Activated CD4-positive, alpha-beta memory T cell treated with anti-CD3 and anti-CD28 coated beads, Interleukin-2, amount 10 ng/mL, durations not matched to agents 7 days and 5 days (primary cell): ENCODE measurements at places on chromosomes 13 and 19. TPM values are rescaled to one million over a fixed set of nuclear protein-coding genes. Genes with fewer than 3 reads are reported as not detected.

DNA sequence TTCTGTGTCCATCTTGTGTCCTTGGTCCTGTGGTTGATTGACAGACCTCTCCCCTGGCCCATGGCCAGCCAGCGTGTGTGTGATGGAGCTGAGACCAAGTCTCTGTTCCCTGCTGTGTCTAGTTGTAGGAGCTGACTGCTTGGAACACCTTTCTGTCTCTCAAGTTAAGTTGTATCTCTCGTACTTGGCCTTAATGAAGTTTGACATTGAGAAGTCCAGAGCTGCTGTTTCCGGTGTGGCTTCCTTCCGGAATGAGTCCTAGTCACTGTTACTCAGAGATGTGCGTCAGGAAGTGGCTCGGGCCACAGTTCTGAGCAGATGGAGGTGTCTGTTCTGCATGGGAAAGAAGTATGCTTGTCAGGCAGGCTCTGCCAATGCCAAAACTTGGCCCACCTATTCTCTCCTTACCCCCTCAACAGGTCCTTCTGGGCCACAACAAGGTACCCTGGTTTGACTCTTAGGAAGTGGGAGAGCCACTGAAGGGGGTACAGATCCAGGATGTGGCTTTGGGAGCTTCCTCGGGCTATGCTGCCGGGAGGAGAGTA is 54.3 kb downstream of the GATAD2A start:
- peaks cover 74% of the 10 kb centered on the region for H3K4me1 ChIP-seq
- no peaks in the 10 kb centered on the region for H3K27me3 ChIP-seq
- H3K36me3 ChIP-seq, result peaks cover 28% of the 10 kb centered on the region
- peak; percentile 80 for DNase-seq

Gene PABPC3
- total RNA-seq, result 0.75 TPM

- H3K4me1 ChIP-seq, result peaks cover 5% of the 10 kb centered on the region
- peaks cover 82% of the 10 kb centered on the region for H3K36me3 ChIP-seq
- H3K27me3 ChIP-seq, result no peaks in the 10 kb centered on the region
- no peak overlapping the region for H3K4me3 ChIP-seq
- H3K27ac ChIP-seq, result no peak overlapping the region
Measured at GRCh38 chr19:20233105-20233504, 66.1 kb downstream of the ZNF486 start.

GRCh38 chr13:34914416-34914815 is 27.7 kb upstream of the NBEA start:
- no peak overlapping the region for H3K27ac ChIP-seq
- no peak for DNase-seq
- no peaks in the 10 kb centered on the region for H3K36me3 ChIP-seq
- H3K27me3 ChIP-seq, result no peaks in the 10 kb centered on the region
- no peaks in the 10 kb centered on the region for H3K4me1 ChIP-seq

Gene GARIN5A
- not detected for total RNA-seq

DNA sequence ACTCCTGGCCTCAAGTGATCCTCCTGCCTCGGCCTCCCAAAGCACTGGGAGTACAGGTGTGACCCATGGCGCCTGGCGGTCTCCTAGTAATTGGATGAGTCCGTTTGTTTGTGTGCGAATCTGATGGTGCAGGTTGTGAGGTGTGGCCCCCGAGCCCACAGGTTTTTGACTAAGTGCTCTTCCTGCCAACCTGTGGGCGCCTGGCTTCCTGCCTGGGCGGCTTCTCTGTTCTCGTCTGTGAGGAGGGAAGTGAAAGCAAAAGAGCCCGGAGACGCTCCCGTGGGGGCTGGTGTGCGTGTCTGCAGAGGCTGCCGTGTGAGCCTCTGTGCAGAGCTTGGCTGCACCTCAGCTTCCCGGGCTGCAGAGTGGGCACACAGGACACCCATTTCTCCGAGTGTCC is 10.0 kb downstream of the ARHGAP45 start:
- no peaks in the 10 kb centered on the region for H3K27me3 ChIP-seq
- DNase-seq, result peak; percentile 96
- peaks cover 80% of the 10 kb centered on the region for H3K36me3 ChIP-seq
- H3K27ac ChIP-seq, result peak overlapping the region; percentile 93
- H3K4me3 ChIP-seq, result peak overlapping the region; percentile 80

Gene STK24
- total RNA-seq, result 189 TPM

DNA sequence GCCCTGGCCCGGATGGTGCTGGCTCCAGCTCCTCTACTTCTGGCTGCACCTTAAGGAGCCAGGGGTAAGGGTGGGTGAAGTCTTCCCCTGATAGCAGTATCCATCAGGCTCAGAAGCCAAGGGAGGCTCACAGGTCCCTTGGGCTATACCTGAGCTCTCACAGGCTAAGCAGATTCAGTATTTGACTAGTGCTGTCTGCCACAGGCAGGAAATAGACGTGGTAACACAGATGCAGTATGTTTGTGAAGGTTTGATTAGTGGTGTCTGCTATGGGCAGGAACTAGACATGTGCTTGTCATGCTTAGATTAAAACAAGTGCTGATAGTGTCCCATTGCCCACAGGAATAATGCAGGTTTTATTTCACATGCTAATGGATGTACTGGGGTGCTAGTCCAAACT is 4.0 kb downstream of the SYT5 start:
- no peak for DNase-seq
- H3K27me3 ChIP-seq, result peaks cover 59% of the 10 kb centered on the region
- H3K36me3 ChIP-seq, result no peaks in the 10 kb centered on the region
- H3K27ac ChIP-seq, result no peak overlapping the region

Gene GSX1
- total RNA-seq, result not detected

Gene OR7C1
- total RNA-seq, result not detected

- H3K4me3 ChIP-seq, result no peak overlapping the region
- DNase-seq, result no peak
- no peak overlapping the region for H3K27ac ChIP-seq
- H3K4me1 ChIP-seq, result peaks cover 8% of the 10 kb centered on the region
Measured at GRCh38 chr19:39160889-39161672, 35.5 kb downstream of the PAK4 start.

- H3K27me3 ChIP-seq, result peaks cover 2% of the 10 kb centered on the region
- H3K4me1 ChIP-seq, result peaks cover 29% of the 10 kb centered on the region
- H3K4me3 ChIP-seq, result peak overlapping the region; percentile 88
- no peak for DNase-seq
- H3K27ac ChIP-seq, result peak overlapping the region; percentile 9
- H3K36me3 ChIP-seq, result peaks cover 83% of the 10 kb centered on the region
Measured at GRCh38 chr19:57192993-57193392, 1.7 kb downstream of the ZNF264 start.

GRCh38 chr19:32131005-32131404 is 214.4 kb upstream of the ZNF507 start:
- no peak overlapping the region for H3K4me3 ChIP-seq
- H3K27me3 ChIP-seq, result no peaks in the 10 kb centered on the region
- no peak overlapping the region for H3K27ac ChIP-seq
- no peaks in the 10 kb centered on the region for H3K4me1 ChIP-seq
- DNase-seq, result no peak

- no peaks in the 10 kb centered on the region for H3K4me1 ChIP-seq
- DNase-seq, result no peak
- no peak overlapping the region for H3K27ac ChIP-seq
- H3K4me3 ChIP-seq, result no peak overlapping the region
- no peaks in the 10 kb centered on the region for H3K36me3 ChIP-seq
Measured at GRCh38 chr19:2982983-2983350, 5.6 kb downstream of the TLE6 start.

Gene OR7A5
- not detected for total RNA-seq

DNA sequence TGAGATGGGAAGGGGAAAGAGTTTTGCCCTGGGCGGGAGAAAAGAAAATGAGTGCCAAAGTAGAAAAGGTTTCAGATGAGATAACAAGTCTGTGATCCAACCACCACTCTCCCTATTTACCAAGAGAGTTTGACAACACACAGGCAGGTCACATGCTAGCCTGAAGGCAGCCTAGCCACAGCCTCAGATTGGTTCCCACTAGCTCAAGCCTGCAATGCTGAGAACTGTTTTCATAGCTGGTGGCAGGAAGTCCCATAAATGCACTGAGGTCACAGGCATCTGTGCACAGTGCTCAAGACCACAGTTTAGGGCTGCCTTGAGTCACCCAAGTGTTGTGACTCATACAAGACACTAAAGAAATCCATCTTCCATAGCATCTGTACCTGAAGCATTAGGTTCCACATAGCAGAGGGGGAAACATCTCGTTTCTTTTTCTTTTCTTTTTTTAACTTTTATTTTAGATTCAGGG is 18.5 kb upstream of the POP4 start:
- peak overlapping the region; percentile 75 for H3K27ac ChIP-seq
- peaks cover 11% of the 10 kb centered on the region for H3K36me3 ChIP-seq
- peaks cover 29% of the 10 kb centered on the region for H3K4me1 ChIP-seq
- peaks cover 25% of the 10 kb centered on the region for H3K27me3 ChIP-seq
- no peak overlapping the region for H3K4me3 ChIP-seq
- peak; percentile 86 for DNase-seq

GRCh38 chr13:20157151-20157796 is 3.6 kb downstream of the GJA3 start:
- DNase-seq, result no peak
- H3K27me3 ChIP-seq, result peaks cover 53% of the 10 kb centered on the region
- H3K36me3 ChIP-seq, result no peaks in the 10 kb centered on the region
- H3K4me1 ChIP-seq, result peaks cover 18% of the 10 kb centered on the region
- H3K4me3 ChIP-seq, result no peak overlapping the region

Gene NCR1
- total RNA-seq, result not detected

GRCh38 chr19:14479975-14480699 is 5.0 kb upstream of the PTGER1 start:
- H3K4me1 ChIP-seq, result peaks cover 19% of the 10 kb centered on the region
- DNase-seq, result peak; percentile 79
- peaks cover 2% of the 10 kb centered on the region for H3K36me3 ChIP-seq
- no peaks in the 10 kb centered on the region for H3K27me3 ChIP-seq
- H3K4me3 ChIP-seq, result no peak overlapping the region
- no peak overlapping the region for H3K27ac ChIP-seq
